ENCODE measurements at places on chromosomes 11 and 22.

GRCh38 chr22:30870451-30871345 lies 97.9 kb downstream of the MORC2 start:
- DNase-seq: no peak

DNA sequence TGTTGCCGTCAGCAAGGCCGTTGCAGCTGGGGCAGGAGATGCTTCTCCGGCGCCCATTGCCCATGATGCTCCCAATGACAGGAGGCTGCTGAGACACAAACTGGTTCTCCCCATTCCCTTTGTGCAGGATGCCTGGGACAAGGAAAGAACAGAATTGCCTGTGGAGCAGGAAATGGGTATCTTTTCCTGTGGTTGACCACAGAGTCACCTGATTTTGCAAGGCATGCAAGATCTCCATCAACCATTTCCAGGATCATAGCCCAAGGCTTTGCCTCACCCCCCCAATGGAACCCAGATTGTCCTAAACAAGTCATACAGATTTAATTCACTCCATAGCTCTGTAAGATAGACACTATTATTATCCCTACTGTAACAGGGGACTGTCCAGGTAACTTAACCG lies 148.1 kb upstream of the NARS2 start:
- no peak for DNase-seq

DNA sequence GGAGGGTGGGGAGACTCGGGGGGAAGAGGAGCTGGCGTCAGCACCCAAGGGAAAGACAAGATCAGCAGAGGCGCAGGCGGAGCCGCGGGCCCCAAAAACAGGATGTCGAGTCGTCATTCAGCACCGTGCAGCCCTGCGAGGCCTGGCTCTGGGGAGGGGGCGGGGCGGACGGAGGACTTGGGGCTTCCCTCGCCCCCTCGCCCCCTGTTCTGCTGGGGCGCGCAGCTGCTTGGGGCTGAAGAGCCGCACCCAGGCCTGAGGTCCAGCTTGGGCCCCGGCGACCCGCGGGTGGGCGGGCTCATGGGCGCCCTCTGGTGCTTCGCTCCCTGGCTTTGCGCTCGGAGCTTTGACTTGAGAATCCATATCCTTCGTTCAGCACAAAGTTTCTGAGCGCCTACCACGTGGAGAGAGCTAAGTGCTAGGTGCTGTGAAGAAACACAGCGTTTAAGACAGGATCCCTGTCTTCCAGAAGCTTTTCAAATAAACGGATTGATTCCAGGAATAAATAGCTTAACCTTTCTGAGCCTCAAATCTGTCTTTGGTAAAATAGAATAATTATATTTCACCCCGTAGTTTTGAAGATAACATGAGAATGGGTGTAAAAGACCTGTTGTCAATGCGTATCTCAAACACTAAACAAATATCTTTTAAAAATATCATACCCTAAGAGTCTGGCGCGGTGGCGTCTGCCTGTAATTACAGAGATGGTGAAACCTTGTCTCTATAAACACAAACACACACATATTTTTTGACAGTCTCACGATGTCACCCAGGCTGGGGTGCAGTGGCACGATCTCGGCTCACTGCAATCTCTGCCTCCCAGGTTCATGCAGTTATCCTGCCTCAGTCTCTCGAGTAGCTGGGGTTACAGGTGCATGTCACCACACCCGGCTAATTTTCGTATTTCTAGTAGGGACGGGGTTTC lies 929 bp upstream of the RHOG start:
- peak; percentile 91 for DNase-seq

GRCh38 chr11:2342981-2343380 lies 34.1 kb upstream of the CD81 start:
- no peak for DNase-seq

GRCh38 chr11:11569936-11570491 lies 51.8 kb downstream of the GALNT18 start:
- no peak for DNase-seq

DNA sequence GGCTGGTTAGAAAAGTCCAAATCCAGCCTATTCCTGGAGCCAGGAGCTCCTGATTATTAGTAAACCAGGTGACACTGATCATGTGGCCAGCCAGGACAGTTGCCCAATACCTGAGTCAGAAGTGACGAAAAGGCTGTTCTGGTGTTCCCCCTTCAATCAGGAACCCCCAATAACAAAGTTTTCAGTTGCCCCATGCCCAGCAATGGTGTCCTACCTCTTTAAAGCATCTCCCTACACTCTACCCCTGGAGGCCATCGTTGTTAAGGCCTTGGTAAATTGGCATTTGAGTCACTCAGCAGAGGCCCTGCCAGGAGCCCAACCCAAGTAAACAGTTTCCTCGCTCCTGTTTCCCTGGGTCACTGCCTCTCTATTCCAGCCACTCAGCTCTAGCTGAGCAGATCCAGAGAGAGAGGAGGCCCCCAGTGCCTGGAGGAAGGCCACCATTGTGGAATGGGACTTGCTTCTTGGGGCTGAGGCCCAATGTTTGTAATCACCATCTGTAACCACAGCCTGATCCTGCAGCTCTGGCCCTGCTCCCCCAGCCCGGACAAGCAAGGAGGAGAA lies 25.0 kb downstream of the ARHGAP1 start:
- no peak for DNase-seq

- DNase-seq: no peak
These were observed 98.1 kb upstream of the KIRREL3 start for GRCh38 chr11:127098684-127099083.

DNA sequence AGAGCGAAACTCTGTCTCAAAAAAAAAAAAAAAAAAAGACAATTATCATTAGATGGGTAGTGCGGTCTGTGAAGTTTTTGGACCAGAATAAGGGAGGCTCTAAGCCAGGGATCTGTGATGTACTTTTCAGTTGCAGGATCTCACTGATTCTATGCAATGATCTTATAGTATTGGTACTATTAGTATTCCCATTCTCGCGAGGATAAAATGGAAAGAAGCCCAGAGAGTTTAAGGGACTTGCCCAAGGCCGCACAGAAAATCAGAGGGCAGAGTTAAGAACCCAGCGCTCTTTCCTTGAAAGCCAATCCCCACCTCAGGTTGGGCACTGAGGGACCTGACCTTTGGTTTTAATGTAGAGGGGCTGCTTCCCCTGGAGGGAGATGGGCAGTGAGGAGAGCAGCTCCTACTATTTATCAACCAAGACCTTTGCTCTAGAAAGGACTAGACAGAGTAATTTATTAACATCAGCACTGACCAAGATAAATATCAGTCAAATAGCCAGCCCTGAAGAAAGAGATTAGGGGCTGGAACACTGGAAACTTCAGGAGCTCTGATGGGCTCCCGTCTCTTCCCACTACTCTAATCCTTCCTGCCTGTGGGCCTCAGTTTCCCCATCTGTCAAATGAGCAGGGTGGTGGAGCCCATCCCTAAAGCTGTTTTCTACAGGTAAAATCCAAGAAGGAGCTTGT lies 6.0 kb downstream of the NIPSNAP1 start:
- DNase-seq: no peak

GRCh38 chr11:15127341-15127740 lies 12.6 kb downstream of the INSC start:
- no peak for DNase-seq

DNA sequence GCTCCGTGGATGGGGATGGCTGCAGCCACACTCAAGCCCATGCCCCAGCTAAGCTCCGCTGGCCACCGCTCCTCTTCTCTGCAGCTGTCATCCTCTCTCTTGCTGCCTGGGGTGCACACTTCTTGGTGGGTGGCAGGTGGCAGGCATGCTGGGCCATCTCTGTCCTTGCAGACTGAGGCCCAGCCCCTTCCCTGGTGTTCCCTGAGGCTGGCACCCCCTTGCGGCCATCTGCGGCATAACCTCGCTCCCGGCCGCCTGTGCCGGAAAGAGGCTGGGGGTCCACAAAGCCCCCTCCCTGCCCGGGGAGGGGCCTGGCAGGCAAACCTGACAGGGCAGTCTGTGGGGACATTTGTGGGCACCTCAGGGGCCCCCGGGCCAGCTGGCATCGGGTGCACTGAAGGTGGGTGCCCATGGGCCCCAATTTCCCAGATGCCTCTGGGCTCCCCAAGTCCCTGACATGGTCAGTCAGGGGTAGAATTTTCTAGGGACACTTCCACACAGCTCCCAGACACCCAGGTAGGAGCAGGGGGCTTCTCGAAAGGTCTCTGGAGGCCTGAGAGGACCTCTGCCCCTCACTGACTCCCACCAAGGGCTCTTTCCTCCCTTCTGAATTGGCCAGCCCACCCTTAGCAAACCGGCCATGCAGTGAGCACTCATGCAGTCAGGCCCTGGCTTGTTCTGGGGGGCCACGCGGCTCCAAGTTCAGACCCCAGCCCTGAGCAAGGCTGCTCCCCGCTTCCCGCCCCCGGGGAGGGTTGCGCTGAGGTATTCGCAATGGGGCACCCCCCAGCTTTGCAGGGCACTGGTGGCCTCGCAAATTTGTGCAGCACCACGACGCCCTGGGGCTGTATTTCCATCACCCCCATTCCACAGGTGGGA lies 23.5 kb upstream of the TH start:
- DNase-seq: peak; percentile 58

GRCh38 chr11:4030197-4030596 lies 64.4 kb upstream of the RRM1 start:
- no peak for DNase-seq
